Activated CD4-positive, alpha-beta T cell treated with anti-CD3 and anti-CD28 coated beads for 36 hours (primary cell): ENCODE measurements at places on chromosomes 13 and 19. TPM values are rescaled to one million over a fixed set of nuclear protein-coding genes. Genes with fewer than 3 reads are reported as not detected.

Gene CDC37
- 178 TPM for total RNA-seq

DNA sequence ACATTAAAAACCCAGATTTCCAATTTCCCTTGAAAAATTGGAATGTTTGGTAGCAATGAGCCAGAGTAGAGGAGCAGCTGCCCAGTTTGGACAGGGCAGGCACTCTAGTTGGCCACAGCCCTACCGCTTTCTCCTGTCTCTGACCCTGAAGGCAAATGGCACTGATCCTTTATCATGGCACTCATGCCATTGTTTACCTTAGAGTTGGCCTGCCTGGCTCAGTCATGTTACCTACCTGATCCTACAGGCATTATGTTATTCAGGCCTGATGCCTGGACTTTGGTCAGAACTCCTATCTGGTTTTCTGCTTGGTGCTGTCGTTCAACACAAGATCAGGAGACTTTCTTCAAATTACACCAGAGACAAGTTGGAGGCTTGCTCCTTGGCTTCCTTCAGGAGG lies 24.9 kb upstream of the TDRD3 start:
- H3K4me1 ChIP-seq = no peaks in the 10 kb centered on the region
- peaks cover 6% of the 10 kb centered on the region for H3K27me3 ChIP-seq
- no peak for DNase-seq
- H3K27ac ChIP-seq = no peak overlapping the region
- H3K4me3 ChIP-seq = no peak overlapping the region

DNA sequence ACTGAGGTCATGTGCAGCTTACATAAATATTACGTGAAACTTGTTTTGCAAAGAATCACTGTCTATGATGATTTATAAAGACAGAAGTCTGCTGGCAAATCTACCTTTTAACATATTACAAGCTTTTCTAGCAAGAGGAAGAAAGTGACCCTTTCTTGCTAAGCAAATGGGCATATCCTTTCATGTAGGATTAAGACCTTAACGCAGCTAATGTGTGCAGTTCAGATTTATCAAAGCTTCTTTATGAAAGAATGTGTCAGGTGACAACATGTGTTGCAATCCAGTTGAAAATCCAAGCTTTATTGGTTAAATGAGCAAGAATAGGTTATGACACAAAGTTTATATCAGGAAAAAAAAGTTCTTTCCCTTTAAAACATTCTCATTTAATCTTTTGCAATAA lies 115.6 kb upstream of the NBEA start:
- no peak overlapping the region for H3K4me3 ChIP-seq
- no peaks in the 10 kb centered on the region for H3K4me1 ChIP-seq
- peaks cover 4% of the 10 kb centered on the region for H3K27me3 ChIP-seq
- no peak overlapping the region for H3K27ac ChIP-seq
- DNase-seq = no peak

DNA sequence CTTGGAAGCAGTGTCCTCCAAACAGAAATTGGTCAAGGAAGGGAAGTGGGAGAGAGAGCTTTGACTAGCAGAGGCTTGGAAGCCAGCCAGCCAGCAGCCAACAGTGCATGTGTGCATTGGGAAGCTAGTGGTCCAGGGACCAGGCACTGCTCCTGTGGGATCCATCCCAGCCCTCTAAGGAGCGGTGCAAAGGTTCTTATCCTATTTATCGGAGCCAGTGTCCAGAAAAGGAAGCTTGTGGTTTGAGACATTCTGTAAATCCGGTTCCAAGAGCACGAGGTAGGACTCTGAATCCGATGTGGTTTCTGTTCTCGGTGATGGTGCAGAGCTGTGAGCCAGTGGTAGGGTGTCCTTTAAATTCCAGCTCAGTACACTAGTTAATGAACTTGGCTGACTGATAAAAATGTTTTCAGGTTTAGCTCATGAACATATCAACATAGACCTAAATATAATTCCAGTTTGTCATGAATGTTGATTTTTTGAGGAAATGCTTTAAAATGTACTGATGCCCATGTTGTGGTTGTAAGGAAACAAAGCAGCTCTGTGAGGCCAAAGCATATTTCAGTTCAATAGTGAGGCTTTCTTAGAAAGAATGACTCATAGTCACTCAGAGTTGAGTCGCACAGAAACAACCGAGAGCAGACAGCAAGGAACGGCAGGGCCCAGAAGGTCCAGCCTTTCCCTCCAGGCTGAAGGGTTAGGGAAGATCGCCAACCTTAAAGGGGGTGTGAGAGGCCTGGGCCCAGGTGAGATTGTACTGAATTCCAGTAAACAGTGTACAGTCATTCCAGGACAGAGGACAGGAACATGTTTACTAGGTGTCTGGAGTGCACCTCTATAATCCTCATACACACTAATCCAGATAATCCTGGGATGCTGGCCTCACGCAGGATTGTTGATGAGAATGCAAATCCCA lies 21.5 kb upstream of the GARRE1 start:
- peak overlapping the region; percentile 80 for H3K27ac ChIP-seq
- DNase-seq = peak; percentile 53
- H3K27me3 ChIP-seq = no peaks in the 10 kb centered on the region

- no peaks in the 10 kb centered on the region for H3K36me3 ChIP-seq
- H3K4me1 ChIP-seq = no peaks in the 10 kb centered on the region
- H3K27me3 ChIP-seq = no peaks in the 10 kb centered on the region
Observed at GRCh38 chr13:85828094-85828684, 29.0 kb upstream of the SLITRK6 start.

GRCh38 chr13:86946734-86947133 lies 724.4 kb upstream of the SLITRK5 start:
- no peaks in the 10 kb centered on the region for H3K36me3 ChIP-seq
- no peak for DNase-seq
- H3K27me3 ChIP-seq = no peaks in the 10 kb centered on the region

GRCh38 chr19:2221250-2221831 lies 14.8 kb downstream of the PLEKHJ1 start:
- H3K27me3 ChIP-seq = no peaks in the 10 kb centered on the region
- H3K4me3 ChIP-seq = no peak overlapping the region
- H3K27ac ChIP-seq = no peak overlapping the region
- no peaks in the 10 kb centered on the region for H3K4me1 ChIP-seq

- H3K4me3 ChIP-seq = no peak overlapping the region
- peak; percentile 54 for DNase-seq
- peaks cover 75% of the 10 kb centered on the region for H3K36me3 ChIP-seq
- H3K27me3 ChIP-seq = no peaks in the 10 kb centered on the region
- H3K27ac ChIP-seq = peak overlapping the region; percentile 27
Observed at GRCh38 chr13:99347911-99348451, 40.8 kb upstream of the GPR183 start.
